ENCODE measurements at places on chromosomes 1 and 21.
A peak's percentile ranks its signal among the peaks of the same experiment; 100 is the strongest.

DNA sequence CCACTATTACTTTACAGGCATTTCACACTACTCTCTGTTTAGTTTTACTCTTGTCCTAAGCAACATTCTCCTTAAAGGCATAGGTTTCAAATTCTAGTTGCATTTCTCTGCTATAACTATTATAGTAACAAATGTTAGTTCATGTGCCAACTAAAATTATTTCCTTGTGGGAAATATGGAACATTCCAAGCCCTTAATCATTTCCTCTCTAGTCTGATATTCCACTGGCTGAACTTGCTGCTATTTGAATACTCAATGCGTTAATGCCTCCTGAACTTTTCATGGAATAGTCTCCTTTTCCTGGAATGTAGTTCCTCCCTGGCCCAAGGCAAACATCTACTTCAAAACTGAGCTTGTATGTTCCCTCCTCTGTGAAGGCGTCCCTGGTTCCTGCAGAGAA, 19.3 kb upstream of the TBX19 start:
- peaks cover 10% of the 10 kb centered on the region for H3K4me1 ChIP-seq
- peaks cover 28% of the 10 kb centered on the region for H3K36me3 ChIP-seq
- no peak overlapping the region for H3K27ac ChIP-seq
- H3K4me3 ChIP-seq: no peak overlapping the region
- H3K27me3 ChIP-seq: no peaks in the 10 kb centered on the region
- DNase-seq: no peak

GRCh38 chr21:16535102-16535422, 805.3 kb downstream of the USP25 start:
- no peak for DNase-seq
- H3K4me3 ChIP-seq: no peak overlapping the region
- no peaks in the 10 kb centered on the region for H3K4me1 ChIP-seq
- no peak overlapping the region for H3K27ac ChIP-seq
- peaks cover 3% of the 10 kb centered on the region for H3K27me3 ChIP-seq
- no peaks in the 10 kb centered on the region for H3K36me3 ChIP-seq

GRCh38 chr1:153774780-153775457, at the start of gene SLC27A3:
Gene SLC27A3, plus strand, starts transcription at chr1:153775407. Its CDS starts 91 bp downstream, at chr1:153775498.
- H3K27me3 ChIP-seq: no peaks in the 10 kb centered on the region
- no peak within 1 kb of the TSS for H3K27ac ChIP-seq
- peak within 1 kb of the TSS; percentile 69 for H3K4me3 ChIP-seq
- peaks cover 9% of the 10 kb centered on the region for H3K4me1 ChIP-seq
- peaks cover 3% of the 10 kb centered on the region for H3K36me3 ChIP-seq

DNA sequence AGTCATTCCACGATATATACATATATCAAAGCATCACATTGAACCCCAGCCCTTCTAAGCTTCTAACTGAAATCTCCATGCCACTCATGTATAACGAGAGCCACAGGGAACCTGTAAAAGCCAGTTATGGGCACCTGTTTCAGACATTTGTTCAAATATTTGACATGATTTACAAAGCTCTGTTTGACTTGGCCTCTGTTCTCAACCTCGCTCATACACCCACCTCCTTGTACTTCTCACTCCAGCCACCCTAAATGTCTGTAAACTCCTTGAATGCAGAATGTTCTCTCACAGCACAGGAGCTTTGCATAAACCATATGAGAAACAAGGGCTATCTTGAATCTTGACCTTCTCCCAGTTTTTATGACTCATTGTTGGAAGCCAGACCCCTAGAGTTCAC, 36.9 kb upstream of the CD2 start:
- no peaks in the 10 kb centered on the region for H3K36me3 ChIP-seq
- no peak overlapping the region for H3K27ac ChIP-seq
- no peak for DNase-seq
- H3K4me3 ChIP-seq: no peak overlapping the region
- H3K4me1 ChIP-seq: peaks cover 6% of the 10 kb centered on the region

- H3K4me3 ChIP-seq: no peak overlapping the region
- H3K27me3 ChIP-seq: peaks cover 47% of the 10 kb centered on the region
- H3K27ac ChIP-seq: no peak overlapping the region
- no peak for DNase-seq
- no peaks in the 10 kb centered on the region for H3K36me3 ChIP-seq
These were observed 1.4 kb upstream of the EPHB2 start for GRCh38 chr1:22709227-22709626.

GRCh38 chr1:3012456-3013291, 8.6 kb upstream of the ACTRT2 start:
- H3K36me3 ChIP-seq: peaks cover 4% of the 10 kb centered on the region
- H3K27me3 ChIP-seq: peaks cover 9% of the 10 kb centered on the region
- peaks cover 2% of the 10 kb centered on the region for H3K4me1 ChIP-seq
- DNase-seq: peak; percentile 57
- no peak overlapping the region for H3K4me3 ChIP-seq
- H3K27ac ChIP-seq: no peak overlapping the region

DNA sequence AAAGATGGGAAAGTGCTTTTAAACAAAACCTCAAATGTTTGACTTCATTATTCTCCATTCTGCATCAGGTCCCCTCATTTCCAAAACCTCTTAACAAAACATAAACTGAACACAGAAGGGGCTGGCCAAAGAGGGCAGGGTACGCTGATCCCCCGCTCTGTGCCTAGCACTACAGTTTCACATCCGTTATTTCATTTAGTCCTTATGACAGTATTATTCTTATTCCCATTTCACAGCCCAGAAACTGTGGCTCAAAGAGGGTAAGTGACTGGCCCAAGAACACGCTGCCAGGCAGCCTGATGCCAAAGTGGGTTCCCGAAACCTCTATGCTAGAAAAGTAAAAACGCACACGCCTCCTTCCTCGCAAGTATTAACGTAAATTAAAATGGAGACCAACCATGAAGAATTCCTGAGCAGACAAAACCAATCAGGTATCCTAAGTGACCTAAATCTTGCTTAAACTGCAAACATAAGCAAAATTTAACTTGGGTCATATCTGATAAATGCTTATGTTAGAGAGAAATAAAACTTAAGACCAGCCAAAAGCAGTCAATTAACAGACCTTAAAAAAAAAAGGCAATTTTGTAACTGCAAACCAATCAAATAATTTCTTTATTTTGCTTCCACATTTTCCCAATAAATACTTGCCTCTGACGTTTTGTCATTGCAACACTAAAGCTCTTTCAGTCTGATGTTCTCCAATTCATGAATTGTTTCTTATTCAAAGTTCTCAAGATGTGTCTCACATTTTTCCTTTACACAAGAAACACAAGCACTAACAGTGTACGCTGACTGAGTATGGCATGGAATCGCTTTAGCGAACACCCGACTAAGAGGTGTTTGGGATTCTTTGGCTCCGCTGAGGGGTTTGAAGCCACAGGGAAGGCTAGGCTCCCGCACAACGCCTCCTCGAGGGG, 653 bp downstream of the CASP9 start:
- peaks cover 40% of the 10 kb centered on the region for H3K4me1 ChIP-seq
- peak overlapping the region; percentile 14 for H3K27ac ChIP-seq
- no peaks in the 10 kb centered on the region for H3K27me3 ChIP-seq

DNA sequence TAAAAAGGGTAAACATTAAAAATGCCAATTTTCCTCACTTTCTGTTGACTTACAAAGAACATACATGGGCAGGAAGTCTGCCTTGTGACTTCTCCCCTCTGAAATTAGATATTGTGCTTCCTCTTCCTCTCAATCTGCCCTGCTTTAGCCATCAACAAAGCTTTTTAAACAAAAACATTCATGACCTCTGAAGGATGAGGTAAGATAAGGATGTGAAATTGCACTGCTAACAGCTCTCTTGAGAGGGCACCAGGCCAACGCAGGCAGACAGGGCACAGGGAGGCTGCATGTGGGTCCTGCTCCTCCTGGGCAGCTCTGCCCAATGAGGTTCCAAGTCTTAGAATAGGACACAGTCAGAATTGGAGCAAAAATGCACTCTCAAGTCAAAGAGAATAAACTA, 62.1 kb downstream of the DEGS1 start:
- no peaks in the 10 kb centered on the region for H3K27me3 ChIP-seq
- no peak overlapping the region for H3K4me3 ChIP-seq
- peaks cover 17% of the 10 kb centered on the region for H3K4me1 ChIP-seq
- peak; percentile 12 for DNase-seq
- H3K36me3 ChIP-seq: peaks cover 23% of the 10 kb centered on the region

GRCh38 chr21:14487490-14488432, 58.4 kb downstream of the SAMSN1 start:
- peak overlapping the region; percentile 81 for H3K27ac ChIP-seq
- no peak for DNase-seq
- H3K4me1 ChIP-seq: peaks cover 51% of the 10 kb centered on the region
- H3K4me3 ChIP-seq: no peak overlapping the region
- H3K36me3 ChIP-seq: peaks cover 24% of the 10 kb centered on the region

DNA sequence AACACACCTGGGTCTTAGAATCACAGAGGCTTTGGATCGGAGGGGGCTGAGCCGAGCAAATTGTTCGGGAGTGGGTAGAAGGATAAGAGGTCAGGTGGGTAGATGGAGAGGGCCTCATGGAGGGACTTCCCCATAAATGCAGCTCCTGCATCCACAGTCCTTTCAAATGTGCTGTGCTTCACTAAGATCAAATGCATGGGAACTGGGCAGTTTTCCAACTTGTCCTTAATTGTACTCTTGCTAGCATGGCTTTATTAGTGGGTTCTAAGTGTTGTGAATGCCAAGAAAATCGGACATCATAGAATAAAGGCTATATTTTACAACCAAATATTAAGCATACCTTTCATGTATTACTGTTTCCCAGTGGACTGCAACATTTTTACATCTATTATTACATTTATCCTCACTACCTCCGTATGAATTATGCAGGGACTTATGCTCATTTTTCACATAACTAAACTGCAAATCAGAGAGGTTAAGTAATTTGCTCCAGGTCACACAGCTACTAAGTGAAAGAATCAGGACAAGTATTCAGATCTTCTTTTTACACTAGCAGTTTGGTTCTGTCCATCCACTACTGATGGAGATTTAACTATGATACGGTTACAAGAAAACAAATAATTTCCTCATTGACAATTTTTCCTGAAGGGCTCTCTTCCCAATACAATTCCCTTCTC, 174.5 kb upstream of the RUNX1 start:
- H3K27me3 ChIP-seq: no peaks in the 10 kb centered on the region
- H3K36me3 ChIP-seq: peaks cover 2% of the 10 kb centered on the region
- no peak for DNase-seq

DNA sequence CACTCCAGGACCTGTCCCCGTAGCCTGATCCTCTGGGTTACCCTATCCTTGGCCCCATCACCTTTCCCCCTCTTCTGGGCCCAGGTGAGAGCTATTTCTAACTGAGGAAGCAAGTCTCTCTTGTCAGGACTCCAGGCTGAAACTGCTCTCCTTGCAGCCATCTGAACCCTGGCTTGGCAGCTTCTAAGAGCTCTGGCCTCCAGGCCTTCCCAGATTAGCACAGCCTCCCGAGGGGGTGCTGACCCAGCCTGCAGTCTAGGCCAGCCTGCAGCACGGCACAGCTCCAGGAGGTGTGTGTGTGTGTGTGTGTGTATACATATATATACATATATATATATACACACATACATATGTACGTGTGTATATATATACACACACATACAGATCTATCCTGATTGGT, 17.4 kb downstream of the CACNA1S start:
- DNase-seq: no peak
- no peaks in the 10 kb centered on the region for H3K4me1 ChIP-seq
- no peaks in the 10 kb centered on the region for H3K27me3 ChIP-seq
- no peak overlapping the region for H3K4me3 ChIP-seq
- H3K36me3 ChIP-seq: no peaks in the 10 kb centered on the region

GRCh38 chr1:3468236-3469103, 14.0 kb downstream of the ARHGEF16 start:
- no peaks in the 10 kb centered on the region for H3K4me1 ChIP-seq
- H3K27me3 ChIP-seq: no peaks in the 10 kb centered on the region
- no peaks in the 10 kb centered on the region for H3K36me3 ChIP-seq
- H3K4me3 ChIP-seq: no peak overlapping the region
- H3K27ac ChIP-seq: no peak overlapping the region

- H3K4me1 ChIP-seq: peaks cover 4% of the 10 kb centered on the region
- H3K4me3 ChIP-seq: no peak overlapping the region
- no peak for DNase-seq
- H3K27me3 ChIP-seq: no peaks in the 10 kb centered on the region
- H3K27ac ChIP-seq: no peak overlapping the region
- H3K36me3 ChIP-seq: no peaks in the 10 kb centered on the region
These were observed 538.9 kb downstream of the LMO4 start for GRCh38 chr1:87867626-87868025.

- no peak for DNase-seq
- peaks cover 11% of the 10 kb centered on the region for H3K36me3 ChIP-seq
- H3K27ac ChIP-seq: peak overlapping the region; percentile 15
These were observed 40.3 kb downstream of the LRRC8C start for GRCh38 chr1:89673251-89673650.

GRCh38 chr1:44854970-44855369, 11.9 kb upstream of the PTCH2 start:
- DNase-seq: no peak
- peaks cover 35% of the 10 kb centered on the region for H3K36me3 ChIP-seq
- no peaks in the 10 kb centered on the region for H3K27me3 ChIP-seq
- H3K27ac ChIP-seq: no peak overlapping the region
- peaks cover 4% of the 10 kb centered on the region for H3K4me1 ChIP-seq

- H3K4me1 ChIP-seq: peaks cover 10% of the 10 kb centered on the region
- DNase-seq: no peak
- no peaks in the 10 kb centered on the region for H3K36me3 ChIP-seq
These were observed 64.8 kb downstream of the RAP1GAP start for GRCh38 chr1:21604208-21604957.

DNA sequence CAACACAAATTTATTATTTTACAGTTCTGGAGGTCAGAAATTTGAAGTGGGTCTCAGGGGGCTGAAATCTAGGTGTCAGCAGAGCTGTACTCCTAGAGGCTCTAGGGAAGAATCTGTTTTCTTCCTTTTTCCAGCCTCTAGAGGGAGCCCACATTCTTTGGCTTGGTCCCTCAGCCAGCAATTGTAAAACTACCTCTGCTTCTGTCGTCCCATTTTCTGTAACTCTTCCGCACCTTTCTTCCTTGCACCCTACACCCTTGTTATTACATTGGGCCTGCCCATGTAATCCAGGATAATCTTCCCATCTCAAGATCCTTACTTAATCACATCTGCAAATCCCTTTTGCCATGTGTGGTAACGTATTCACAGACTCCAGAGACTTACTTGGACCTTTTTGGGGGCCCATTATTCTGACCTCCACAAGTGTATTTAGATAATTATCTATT, 24.8 kb upstream of the THEM4 start:
- DNase-seq: peak; percentile 64
- no peaks in the 10 kb centered on the region for H3K4me1 ChIP-seq
- H3K4me3 ChIP-seq: no peak overlapping the region
- no peaks in the 10 kb centered on the region for H3K36me3 ChIP-seq
- H3K27ac ChIP-seq: no peak overlapping the region

- no peak overlapping the region for H3K4me3 ChIP-seq
- H3K27me3 ChIP-seq: peaks cover under 1% of the 10 kb centered on the region
- no peaks in the 10 kb centered on the region for H3K4me1 ChIP-seq
These were observed 7.4 kb downstream of the PTPRF start for GRCh38 chr1:43538143-43538487.
